ENCODE measurements at places on chromosomes 4 and X.

- DNase-seq, result no peak
Measured at GRCh38 chr4:68183417-68183816, 53.7 kb upstream of the TMPRSS11F start.

DNA sequence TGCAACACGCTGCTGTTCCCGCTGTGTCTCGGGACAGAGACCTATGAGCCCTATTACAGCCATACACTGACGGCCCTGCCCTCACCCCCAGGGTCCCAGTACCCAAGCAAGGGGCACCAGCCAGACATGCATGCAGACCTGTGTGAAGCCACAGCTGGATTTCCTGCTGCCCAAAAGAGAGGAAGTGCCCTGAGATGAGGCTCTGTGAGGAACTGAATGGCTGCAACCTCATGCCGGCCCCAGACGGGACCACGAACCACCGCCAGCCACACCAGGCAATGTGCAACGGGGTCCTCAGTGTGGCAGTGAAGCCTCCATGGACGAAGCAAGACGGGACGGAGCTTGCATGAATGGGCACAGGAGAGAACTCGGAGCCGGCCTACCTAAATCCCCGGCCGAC is 21.1 kb downstream of the CTBP1 start:
- DNase-seq, result no peak

- DNase-seq, result peak; percentile 72
Measured at GRCh38 chrX:15675490-15675921, 10.9 kb upstream of the CLTRN start.

DNA sequence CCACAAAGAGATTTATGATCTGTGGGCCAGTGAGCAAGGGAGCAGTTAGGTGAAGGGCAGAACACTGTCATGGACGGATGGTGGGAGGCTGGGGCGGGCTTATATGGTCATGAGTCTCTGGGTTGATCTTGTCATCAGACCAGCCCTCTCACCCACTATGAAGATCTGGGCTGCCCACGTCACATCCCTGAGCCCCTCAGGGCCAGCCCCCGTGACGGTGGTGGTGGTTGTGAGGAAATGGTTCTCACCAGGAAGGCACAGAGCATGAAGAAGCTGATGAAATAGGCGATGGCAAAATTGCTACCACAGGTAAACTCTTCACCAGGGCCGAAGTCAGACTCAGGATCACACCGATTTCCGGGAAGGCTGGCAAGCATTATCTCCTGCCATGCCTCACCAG is 11.1 kb upstream of the SYP start:
- DNase-seq, result no peak
